Stimulated activated CD8-positive, alpha-beta memory T cell treated with anti-CD3 and anti-CD28 coated beads, Interleukin-7, amount 100 ng/mL, for 48 hours (primary cell): ENCODE measurements at places on chromosomes 11 and 22.

DNA sequence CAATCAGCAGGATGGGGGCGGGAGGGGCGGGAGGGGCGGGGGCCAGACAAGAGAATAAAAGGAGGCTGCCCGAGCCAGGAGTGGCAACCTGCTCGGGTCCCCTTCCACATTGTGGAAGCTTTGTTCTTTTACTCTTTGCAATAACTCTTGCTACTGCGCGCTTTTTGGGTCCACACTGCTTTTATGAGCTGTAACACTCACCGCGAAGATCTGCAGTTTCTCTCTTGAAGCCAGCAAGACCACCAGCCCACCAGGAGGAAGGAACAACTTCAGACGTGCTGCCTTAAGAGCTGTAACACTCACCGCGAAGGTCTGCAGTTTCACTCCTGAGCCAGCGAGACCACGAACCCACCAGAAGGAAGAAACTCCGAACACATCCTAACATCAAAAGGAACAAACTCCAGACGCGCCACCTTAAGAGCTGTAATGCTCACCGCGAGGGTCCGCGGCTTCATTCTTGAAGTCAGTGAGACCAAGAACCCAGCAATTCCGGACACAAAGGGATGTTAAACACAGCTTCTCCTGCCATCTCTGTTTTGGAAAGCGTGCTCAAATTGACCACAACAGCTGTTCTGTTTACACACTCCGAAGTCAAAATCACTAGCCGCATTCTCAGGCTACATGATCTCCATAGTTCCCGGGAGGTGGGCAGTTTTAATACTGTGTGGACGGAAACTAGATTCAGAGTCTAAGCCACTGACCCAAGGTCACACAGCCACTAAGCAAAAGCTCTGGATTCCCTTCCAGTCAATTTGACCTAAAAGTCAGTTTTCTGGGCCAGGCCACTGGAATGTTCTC, 11.9 kb downstream of the PLAAT2 start:
- DNase-seq, result no peak

DNA sequence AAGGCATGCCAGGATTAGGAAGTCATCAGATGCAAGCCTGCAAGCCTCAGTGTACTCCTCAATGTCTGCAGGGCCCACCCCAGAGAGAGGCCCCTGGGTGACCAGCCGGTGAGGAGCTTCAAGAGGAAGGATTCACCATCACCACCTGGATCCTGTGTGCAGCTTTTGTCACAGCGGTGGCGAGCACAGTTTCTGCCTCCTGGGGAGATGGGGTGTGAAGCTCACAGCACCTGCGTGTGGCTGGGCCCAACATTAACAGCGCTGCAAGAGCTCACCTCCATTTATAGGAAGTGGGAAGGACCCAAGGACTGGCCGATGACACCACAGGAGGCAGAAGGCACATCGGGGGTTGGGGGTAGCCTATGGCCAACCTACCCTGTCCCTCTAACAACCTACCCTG, 235.3 kb downstream of the CTTN start:
- DNase-seq, result no peak

- no peak for DNase-seq
These were observed 32.5 kb upstream of the IZUMO1R start for GRCh38 chr11:94271885-94272372.

GRCh38 chr22:20918663-20919218, 1.5 kb downstream of the CRKL start:
- DNase-seq, result no peak

DNA sequence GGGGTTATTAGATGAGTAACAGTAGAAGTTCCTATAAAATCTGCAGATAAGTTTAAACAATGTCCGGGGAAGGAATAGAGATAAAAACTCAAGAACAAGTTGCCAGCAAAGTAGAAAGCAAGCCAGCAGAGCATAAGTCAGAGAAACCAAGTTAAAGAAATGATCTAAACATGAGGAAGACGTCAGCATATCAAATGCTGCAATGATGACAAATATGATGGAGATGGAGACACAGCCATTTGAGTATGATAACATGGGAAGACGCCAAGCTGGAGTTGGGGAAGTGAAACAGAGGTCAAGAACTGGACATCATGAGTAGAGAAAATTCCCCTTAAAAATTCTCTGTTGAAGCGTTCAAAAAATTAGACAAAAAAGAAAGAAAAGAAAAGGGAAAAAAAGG, 571.5 kb downstream of the CNTN5 start:
- DNase-seq, result no peak

GRCh38 chr11:8080674-8081590, at the start of gene TUB:
Gene TUB, plus strand, starts transcription at chr11:8081211. Its CDS starts 300 bp downstream, at chr11:8081511.
- no peak for DNase-seq

GRCh38 chr22:47251911-47252310, 489.5 kb downstream of the TBC1D22A start:
- no peak for DNase-seq

- DNase-seq, result no peak
These were observed 11.4 kb upstream of the CAT start for GRCh38 chr11:34427186-34427805.

GRCh38 chr11:34524696-34525095, 11.1 kb upstream of the ELF5 start:
- DNase-seq, result no peak

DNA sequence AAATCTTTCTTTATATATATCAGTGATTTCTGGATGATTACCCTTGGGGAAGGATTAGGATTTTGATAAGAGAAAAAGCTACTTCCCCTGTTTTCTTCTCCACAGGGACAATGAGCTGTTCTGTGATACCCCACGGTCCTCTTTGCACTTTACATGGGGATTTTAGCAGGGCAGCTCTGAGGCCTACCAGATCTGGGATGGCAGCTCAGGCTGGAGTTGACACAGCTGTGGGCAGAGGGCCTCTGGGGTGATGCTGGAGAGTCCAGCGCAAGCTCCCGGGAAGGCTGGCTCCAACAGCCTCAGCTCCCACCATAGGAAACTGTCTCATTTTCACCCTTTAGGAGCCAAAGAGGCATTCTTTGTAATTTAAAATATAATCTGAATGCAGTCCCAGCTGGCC, 383.8 kb upstream of the NARS2 start:
- DNase-seq, result no peak

DNA sequence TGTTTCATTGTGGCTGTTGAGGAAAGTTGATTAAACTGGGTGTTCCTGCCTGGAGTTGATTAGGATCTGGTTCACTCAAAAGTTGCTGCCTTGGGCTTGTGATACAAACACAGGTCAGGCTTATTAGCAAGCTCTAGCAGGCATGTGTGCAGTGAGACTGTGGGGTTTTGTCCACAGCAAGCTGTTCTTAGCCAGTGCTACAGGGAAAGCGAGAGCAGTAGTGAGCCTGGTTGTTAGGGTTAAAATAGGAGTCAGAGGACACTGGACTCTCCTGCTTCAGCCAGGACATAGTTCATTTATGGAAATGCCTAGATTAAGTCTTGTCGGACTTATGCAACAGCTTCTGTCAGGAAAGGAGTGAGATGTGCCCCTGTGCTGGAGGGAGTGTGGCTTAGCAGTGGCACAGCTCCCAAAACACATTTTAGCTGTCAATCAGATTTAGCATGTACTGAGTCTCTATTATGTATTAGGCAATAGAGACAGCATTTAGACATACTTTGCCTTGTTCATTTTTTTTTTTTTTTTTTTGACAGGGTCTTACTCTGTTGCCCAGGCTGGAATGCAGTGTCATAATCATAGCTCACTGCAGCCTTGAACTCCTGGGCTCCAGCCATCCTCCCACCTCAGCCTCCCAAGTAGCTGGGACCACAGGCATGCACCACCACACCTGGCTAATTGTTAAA, 8.7 kb downstream of the SNRPD3 start:
- no peak for DNase-seq

GRCh38 chr11:124198897-124199296, 15.8 kb downstream of the OR10D3 start:
- no peak for DNase-seq

DNA sequence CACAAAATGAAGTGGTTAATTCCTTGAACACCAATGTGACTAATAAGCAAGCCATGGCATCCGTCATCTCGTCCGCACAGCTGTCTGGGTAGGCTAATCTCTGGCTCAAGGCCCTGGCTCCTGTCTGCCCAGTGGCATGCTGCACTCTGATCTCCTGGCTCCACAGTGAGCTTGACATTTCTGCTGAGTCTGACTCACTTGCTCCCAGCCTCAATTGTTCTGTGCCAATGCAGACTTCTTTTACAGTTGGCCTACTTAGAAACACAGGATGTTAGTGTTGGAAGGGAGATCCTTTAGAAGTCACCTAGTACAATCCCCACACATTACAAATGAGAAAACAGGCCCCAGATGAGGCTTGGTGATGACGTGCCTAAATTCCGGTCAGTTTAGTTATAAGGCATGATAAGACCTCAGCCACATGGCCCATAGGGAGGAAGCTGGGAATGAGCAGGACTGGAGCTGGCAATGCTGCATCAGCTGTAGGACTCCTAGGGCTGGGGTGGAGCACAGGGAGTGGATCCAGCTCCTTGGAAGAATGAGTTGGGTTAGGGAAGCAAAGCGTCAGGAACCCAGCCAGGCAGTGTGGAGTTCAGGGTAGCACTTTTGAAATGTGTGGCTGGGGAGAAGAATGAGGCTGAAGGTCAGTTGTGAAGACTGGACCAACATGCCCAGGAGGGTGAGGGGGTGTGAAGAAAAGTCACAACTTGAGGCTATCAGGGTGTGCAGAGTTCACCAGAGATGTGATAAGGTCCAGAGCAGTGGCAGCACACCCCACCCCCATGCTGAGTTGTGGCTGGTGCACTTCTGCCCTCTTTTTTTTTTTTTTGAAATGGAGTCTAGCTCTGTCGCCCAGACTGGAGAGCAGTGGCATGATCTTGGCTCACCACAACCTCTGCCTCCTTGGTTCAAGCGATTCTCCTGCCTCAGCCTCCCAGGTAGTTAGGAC, 70.2 kb upstream of the EED start:
- DNase-seq, result no peak

DNA sequence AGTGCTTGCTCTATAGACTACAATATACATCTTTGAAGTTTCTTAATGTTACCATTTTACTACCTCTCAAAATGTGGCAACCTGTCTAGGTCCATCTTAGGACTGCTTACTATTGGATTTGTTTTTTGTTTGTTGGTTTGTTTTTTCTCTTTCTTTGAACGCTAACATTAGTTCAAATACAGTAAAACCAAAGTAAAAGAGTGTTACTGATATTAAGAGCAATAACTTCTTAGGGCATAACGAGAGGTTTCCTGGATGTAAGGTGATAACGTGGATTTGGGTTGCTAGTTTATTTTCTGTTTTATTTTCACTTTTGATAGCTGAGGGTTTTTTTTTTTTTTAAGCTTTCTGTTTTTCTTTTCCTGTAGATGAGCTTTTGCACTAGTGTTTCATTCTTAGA, 43.6 kb downstream of the TMEM135 start:
- no peak for DNase-seq

DNA sequence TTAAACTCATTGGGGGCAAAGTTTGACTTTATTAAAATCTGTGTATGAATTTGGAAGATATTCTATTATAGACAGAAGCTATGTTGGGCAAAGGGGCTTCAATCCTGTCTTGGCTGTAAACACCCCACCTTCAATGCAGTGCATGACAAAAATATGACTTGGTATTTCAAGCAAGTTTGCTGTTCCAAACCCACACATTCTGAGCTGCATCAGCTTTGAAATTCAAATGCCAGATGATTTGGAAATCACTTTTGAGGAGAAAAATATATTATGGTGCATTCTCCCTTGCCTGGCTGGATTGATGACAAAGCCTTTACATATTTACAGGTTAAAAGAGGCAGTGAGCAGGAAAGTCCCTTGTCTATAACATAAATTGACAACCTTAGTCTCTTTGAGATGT, 760.0 kb downstream of the NELL1 start:
- DNase-seq, result no peak

DNA sequence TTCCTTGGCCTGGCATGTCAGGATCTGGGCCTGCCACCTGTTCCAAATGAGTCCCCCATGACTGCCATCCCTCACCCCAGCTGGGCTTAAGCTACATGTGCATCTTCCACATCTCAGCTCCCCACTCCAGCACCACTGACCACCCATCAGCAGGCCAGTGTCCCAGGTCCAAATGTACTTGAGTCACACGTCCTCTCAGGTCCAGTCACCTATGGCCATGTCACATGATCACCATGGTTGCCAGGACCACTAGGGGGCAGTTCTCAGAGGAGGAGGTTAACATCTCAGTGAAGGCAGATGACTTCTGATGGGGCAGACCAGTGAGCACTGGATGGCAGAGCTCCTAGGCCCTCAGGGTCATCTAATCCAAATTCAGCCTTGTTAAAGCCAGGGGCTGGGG, 41.9 kb upstream of the WNT11 start:
- DNase-seq, result no peak

DNA sequence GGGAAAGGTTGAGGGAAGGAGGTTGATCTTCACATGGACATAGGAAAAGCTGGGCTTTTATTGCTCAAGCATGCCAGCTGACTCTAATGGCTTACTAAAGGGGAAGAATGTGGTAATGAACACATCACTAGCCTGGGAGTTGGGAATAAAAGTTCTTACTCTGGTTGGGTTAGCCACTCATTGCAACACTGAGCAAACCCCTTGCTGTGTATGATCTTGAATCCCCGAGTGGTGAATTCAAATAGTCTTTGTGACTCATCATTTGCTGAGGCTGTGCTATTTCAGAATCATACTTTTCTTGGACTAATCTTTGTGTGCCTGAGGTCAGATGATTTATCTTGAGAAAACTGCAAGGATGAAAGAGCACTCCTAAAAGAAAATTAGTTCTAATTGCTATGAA, 304.1 kb upstream of the ANO5 start:
- DNase-seq, result no peak

DNA sequence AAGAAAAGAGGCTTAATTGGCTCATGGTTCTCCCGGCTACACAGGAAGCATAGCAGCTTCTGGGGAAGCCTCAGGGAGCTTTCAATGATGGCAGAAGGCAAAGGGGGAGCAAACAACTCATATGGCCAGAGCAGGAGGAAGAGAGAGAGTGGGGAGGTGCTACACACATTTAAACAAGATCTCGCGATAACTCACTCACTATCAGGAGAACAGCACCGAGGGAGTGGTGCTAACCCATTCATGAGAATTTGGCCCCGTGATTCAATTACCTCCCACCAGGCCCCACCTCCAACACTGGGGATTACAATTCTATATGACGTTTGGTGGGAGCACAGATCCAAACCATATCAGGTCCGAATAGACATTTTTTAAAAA, 41.7 kb upstream of the APLNR start:
- DNase-seq, result no peak

DNA sequence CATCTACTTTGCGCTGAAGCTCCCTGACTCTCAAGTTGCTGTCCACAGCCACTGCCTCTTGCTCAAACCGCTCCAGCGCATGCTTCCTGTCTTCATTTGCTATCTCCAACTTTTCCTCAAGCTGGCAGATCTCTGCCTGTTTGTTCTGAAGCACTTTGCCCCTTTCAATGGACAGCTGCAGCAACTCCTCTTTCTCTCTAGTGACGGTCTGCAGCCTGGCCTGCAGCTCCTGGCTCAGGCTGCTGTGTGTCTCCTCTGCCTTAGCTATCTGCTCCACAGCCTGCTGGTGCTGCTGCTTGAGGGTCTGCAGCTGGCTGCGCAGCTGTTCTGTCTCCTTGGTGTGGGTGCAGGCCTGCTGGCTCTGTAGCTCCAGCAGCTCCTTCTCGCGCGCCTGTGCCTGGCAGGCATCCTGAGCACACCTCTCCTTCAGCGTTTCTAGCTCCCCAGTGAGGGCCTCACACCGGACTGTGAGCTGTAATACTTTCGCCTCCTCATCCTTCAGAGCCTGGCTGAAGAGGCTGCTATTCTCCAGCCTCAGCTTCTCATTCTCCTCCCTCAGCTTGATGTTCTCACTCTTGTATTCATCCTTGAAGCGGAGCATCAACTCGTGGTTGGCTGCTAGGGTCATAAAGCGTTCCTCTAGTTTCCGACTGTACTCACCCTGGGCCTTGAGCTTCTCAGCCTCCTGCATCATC, 723 bp downstream of the CCDC89 start:
- DNase-seq, result no peak

- no peak for DNase-seq
These were observed 98.8 kb downstream of the SNX19 start for GRCh38 chr11:130817330-130817944.
